ENCODE measurements at places on chromosomes 12 and 14.

DNA sequence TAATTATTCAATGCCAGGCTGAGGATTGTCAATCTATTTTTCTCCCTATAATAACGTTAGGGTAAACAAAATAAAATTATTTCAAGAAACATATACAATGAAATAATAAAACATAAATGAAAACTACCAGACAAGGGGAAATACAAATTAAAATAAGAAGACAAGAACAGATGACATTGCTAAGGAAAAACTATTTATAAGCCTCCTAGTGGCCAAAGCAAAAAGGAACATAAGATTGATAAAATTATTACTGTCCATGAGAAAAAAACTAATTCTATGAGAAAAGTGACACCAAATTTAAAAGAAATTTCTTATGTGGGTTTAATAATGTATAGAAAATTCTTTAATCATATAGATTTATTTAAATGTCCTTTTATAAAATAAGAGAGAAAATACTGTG is 294.7 kb downstream of the TTC6 start:
- DNase-seq: no peak

GRCh38 chr12:116534311-116535121 is 24.7 kb upstream of the MAP1LC3B2 start:
- DNase-seq: no peak

DNA sequence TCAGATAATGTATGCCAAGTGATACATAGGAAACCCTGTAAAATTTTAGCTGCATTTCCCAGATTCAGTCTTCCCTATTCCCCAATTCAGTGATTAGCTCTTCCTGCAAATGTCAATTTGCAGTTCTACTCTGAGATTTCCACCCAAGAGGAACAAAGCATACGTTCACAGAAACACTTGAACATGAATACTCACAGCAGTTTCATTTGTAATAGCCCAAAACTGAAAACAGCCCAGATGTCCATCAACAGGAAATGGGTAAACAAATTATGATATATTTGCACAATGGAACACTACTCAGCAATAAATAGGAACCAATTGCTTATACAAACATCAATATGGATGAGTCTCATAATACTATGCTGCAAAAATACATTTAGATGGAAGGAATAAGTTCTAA is 194.2 kb downstream of the GXYLT1 start:
- DNase-seq: no peak

GRCh38 chr12:68497107-68497506 is 113.6 kb upstream of the RAP1B start:
- DNase-seq: no peak

GRCh38 chr14:50717811-50718210 is 49.7 kb upstream of the SAV1 start:
- DNase-seq: no peak

GRCh38 chr14:99896361-99896760 is 103.1 kb downstream of the EML1 start:
- no peak for DNase-seq

DNA sequence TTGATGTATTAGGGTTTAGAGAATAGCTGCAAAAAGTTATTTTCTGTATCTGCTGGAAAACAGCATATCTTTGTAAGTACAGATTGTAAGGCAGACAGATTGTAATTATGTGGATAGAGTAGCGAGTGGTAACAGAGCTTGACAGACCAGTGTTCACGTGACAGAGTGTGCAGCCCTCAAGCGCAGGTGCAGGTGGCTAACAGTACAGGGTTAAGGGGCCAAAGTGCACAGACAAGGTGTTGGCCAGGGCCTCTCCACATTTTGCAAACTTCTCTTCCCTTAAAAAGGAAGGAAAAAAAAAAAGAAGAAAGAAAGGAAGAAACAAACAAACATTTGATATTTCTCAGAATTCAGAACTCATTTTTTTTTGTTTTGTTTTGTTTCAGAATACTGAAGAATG is 25.2 kb upstream of the KLHL42 start:
- DNase-seq: no peak

- no peak for DNase-seq
Observed at GRCh38 chr12:86837246-86837645, 581.1 kb upstream of the MGAT4C start.

DNA sequence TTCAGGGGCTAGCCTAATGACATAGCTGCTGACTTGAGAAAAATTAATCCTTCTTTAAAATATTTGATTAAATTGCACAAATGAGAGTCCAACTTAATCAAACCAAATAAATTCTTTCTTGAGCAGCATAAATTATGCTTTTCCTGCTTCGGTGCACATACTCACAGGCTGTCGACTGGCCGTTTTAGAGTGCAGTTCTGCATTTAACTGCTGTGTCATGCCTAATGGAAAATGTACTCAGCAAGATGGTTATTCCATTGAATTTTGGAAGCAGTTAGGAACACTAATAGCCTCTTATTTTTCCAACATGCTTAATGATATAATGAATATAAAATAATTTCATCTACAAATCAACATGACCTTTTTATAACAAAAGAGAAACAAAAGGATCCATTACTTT is 266.1 kb upstream of the LRIG3 start:
- no peak for DNase-seq

GRCh38 chr14:55715889-55716288 is 135.9 kb downstream of the KTN1 start:
- DNase-seq: peak; percentile 85

DNA sequence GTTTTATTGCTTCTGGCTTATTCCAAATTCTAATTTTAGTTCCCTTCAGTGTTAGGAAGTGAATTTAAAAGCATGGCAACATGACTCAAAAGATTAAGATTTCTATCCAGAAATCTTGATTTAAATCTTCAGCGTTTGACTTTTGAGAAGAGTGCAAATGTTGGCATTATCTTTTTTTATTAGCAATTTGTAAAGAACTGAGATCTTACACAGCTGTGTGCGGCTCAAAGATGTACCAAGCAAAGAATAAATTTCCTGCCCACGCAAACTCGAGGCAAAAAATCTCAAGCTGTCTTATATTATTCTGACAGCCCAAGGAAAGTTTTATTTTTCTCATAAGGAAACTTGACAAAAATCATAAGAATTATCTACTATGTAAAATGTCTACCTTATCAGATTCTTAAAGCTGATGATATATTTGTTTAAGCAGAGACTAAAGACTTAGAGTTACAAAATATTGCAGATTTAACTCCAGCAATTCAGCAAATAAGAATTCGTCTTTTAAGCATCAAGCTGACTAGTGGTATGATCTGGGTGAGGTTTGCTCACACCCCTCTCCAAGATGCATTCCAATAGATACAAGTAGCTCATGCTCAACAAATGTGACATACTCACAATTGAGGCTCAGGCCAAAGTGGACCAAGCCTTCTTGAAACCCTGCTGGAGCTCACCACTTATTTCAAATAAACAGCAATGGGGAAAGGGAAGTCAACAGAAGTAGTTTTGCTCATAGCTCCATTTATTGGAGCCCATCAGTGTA is 47.4 kb upstream of the POC1B start:
- peak; percentile 23 for DNase-seq
